ENCODE measurements at places on chromosomes 7 and 10. TPM values are rescaled to one million over a fixed set of nuclear protein-coding genes. Genes with fewer than 3 reads are reported as not detected.

DNA sequence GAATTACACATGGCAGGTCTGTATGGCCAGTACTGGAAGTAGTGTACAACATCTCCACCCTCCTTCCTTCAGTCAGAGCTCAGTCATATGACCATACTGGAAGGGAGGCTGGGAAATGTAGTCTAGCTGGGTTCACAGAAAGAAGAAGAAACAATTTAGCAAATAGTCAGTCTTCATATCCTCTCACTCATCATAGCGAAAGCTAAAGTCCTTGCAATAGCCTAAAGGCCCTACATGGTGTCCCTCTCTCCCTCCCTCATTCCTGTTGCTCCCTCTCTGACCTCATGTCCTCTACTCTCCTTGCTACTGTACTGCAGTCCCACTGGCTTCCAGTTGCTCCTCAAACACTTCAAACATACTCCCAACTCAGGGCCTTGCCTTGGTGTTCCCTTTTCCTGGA is 4.3 kb upstream of the CALU start:
- H3K4me3 ChIP-seq: no peak overlapping the region
- peaks cover 3% of the 10 kb centered on the region for H3K4me1 ChIP-seq
- H3K27ac ChIP-seq: no peak overlapping the region
- H3K36me3 ChIP-seq: no peaks in the 10 kb centered on the region

CPA5 gene
- not detected for total RNA-seq

GRCh38 chr7:66950763-66951162 is 29.7 kb downstream of the TMEM248 start:
- DNase-seq: no peak
- peaks cover 64% of the 10 kb centered on the region for H3K36me3 ChIP-seq
- H3K4me1 ChIP-seq: no peaks in the 10 kb centered on the region
- H3K4me3 ChIP-seq: no peak overlapping the region

GRCh38 chr10:16933783-16934182 is 116.6 kb upstream of the RSU1 start:
- H3K4me1 ChIP-seq: no peaks in the 10 kb centered on the region
- H3K36me3 ChIP-seq: no peaks in the 10 kb centered on the region
- no peak for DNase-seq
- H3K27ac ChIP-seq: no peak overlapping the region

DNA sequence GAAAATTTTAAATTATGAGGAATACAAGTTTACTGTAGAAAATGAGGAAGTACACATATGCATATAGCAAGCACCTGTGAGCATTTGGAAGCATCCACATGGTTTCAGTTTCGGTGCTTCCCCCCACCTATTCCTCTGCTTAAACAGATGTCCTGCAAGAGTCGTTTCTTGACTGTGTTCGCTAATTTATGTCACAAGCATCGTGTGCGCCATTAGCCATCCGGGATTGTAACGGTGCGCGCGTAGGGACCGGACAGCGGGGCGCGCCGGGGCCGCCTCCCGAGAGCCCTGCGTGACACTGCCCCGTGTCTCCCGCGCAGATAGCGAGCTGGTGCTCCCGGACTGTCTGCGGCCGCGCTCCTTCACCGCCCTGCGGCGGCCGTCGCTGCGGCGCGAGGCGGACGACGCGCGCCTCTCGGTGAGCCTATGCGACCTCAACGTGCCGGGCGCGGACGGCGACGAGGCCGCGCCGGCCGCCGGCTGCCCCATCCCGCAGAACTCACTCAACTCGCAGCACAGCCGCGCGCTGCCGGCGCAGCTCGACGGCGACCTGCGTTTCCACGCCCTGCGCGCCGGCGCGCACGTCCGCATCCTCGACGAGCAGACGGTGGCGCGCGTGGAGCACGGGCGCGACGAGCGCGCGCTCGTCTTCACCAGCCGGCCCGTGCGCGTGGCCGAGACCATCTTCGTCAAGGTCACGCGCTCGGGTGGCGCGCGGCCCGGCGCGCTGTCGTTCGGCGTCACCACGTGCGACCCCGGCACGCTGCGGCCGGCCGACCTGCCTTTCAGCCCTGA is 90.9 kb downstream of the NEURL1 start:
- no peaks in the 10 kb centered on the region for H3K4me1 ChIP-seq
- no peaks in the 10 kb centered on the region for H3K27me3 ChIP-seq
- no peak for DNase-seq
- peak overlapping the region; percentile 37 for H3K4me3 ChIP-seq

Data from upper lobe of left lung (tissue), 6 donors.